ENCODE measurements at places on chromosomes 4 and X.
A peak's percentile ranks its signal among the peaks of the same experiment; 100 is the strongest.

DNA sequence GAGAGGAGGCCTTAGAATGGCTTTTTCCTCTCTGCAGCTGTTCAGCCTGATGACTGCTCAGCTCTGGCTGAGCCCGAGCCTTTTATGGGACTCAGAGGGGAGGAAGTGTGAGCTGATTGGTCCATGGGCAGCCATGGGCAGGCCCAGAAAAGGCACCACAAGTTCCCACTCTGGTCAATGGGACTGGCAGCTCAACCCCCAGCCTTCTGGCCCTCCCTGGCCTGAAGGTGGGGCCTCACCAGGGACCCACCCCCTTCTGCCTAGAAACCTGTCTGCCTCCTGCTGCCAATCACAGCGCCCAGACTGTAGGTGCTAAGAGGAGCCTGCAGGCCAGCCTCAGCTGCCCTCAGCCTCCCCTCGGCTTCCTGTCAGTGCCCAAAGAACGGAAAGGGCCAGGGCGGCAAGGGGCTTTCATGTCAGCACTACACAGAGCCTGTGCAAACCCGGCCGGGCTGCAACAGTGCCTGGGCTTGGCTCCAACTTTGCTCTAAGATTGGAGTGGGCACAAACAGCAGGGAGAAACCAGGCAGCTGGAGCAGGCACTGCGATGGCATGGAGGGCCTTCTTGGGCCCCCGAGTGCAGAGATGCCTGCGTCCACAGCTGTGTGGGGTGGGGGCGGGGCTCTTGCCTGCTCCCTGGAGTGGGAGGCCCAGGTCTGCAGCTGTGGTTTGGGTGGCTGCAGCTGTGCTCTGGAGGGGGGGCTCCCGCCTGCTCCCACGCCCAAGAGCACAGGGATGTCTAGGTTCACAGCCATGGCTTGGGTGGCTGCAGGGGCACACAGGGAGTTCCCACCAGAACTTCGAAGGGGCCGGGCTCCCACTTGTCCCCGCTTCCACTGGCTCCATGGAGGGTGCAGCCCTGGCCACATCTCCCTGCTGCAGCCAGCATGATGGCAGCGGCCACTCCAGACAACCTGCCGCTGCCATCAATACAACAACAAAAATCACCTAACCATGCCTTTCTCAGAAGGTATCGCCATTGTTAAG is 92.6 kb downstream of the NXF2 start:
- no peak for DNase-seq

DNA sequence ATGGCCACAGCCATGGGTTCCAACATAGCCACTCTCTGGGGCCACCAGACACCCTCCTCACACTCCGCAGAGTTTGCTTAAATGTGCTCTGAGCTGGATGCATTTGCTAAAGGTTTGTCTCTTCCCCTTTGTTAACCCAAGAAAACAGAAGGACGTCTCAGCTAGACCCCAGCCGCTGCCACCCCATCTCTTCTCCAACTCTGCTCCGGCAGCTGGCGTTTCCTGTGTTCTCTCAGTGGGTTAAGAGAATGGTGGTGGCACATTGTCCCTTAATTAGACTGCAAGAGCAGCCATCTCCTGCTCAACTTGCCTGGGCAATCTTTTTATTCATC is 43.7 kb upstream of the FAM9C start:
- no peak for DNase-seq

DNA sequence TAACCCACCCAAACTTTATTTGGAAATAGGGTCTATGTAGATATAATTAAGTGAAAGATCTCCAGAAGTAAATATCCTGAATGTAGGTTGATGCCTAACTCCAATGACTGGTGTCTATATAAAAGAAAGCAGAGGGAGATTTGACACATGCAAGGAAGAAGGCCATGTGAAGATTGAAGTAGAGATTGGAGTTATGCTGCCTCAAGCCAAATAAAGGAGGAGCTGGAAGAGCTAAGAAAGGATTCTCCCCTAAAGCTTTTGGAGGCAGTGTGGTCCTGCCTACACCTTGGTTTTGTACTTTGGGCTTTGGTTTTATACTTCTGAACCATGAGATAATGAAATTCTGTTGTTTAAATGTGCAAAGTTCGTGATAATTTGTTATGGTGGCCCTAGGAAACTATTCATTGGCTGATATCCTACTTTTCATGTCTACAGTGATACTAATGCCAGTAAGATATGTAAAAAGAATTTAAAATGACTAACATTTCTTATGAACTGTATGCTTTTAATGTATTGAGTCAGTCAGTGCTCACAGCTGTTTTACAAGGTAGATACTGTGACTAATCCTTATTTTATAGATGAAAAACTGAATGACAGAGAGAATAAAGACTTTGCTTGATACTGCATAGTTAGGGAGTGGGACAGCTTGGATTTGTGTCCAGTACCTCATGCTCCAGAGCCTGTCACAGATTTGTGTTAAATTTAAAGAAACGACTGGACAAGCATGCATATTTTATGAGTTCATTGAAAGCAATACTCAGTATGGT is 5.9 kb upstream of the RAB40AL start:
- no peak for DNase-seq

DNA sequence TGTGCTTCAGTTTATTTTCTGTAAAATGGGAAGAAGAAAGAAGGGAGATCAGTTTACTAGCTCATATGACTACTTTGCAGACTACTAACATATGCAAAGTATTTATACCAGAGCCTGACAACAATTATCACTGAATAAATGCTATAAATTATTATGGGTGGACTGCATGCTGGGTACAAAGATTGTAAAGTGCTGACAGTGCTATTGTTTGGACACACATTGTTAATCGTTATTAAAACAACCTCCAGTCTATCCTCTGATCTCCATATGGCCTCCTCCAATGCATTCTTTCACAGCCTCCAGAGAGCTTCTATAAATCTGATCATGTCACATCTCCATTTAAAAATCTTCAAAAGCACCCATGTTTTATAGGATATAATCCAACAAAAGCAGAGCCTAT is 90.1 kb upstream of the HS3ST1 start:
- DNase-seq = no peak

GRCh38 chr4:68145261-68145660 is 15.6 kb upstream of the TMPRSS11F start:
- no peak for DNase-seq

- peak; percentile 3 for DNase-seq
Measured at GRCh38 chrX:25726539-25726938, 411.6 kb upstream of the MAGEB18 start.

- DNase-seq = no peak
Measured at GRCh38 chr4:3114377-3114776, 39.9 kb downstream of the HTT start.

GRCh38 chr4:32117693-32118092 is 1397.5 kb downstream of the PCDH7 start:
- DNase-seq = no peak

GRCh38 chr4:95465010-95465409 is 83.8 kb downstream of the UNC5C start:
- no peak for DNase-seq

GRCh38 chr4:1728061-1728980 is 7.0 kb downstream of the TACC3 start:
- no peak for DNase-seq

All from retinal pigment epithelial cell (primary cell).